Cardiac fibroblast (primary cell): ENCODE measurements at places on chromosomes 2 and 18.

DNA sequence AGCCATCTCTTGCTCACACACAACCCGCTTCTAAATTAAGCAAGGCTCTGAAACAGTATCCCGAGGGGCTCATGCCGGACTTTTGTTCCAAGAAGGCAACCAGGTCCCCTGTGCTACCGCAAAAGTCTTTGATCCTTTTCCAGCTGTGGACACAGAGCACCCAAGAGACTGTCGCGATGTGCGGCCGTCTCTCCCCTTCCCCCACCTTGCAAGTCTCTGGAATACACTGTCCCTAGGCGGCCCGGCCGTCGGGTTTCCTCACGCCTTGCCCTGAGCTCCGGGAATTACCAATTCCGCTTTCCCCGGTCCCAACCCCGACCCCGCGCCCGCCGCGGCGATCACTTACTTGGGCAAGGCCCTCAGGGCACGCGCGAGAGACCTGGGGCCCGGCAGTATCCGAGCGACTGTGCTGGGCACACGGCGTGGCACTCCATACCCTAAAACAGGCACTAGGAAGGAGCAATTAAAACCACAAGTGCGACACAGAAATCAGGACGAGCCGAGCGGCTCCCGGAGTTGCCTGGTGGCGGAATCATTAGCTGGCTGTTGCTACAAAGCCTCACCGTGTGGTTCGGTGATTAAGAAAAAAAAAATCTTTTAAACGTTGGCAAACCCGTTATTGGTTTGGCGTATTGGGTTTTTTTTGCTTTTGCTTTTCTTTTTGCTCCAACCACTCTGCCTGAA is 2.2 kb upstream of the DLX1 start:
- DNase-seq = no peak

GRCh38 chr2:233966388-233966787 is 49.2 kb downstream of the TRPM8 start:
- no peak for DNase-seq

- DNase-seq = peak; percentile 20
Observed at GRCh38 chr18:42576124-42576523, 539.4 kb downstream of the RIT2 start.

DNA sequence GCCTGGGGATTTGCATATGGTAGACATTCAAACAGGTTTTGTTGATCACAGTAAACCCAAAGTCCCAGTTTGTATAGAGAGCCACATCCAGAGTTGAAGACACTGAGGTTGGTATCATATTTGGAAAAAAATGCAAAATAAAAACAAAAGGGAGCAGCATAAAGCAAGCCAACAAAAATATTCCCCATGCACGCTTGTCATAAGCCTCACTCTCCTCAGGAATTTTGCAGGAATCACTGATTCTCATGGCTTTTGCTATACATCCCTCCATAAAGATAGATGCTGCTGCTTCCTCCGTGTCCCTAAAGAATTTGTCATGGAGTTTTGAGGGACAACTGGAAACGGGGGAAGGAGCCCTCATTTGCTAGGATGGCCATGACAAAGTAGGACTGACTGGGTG is 108.8 kb upstream of the TCF4 start:
- no peak for DNase-seq

GRCh38 chr2:196125596-196125995 is 45.8 kb downstream of the STK17B start:
- peak; percentile 47 for DNase-seq

DNA sequence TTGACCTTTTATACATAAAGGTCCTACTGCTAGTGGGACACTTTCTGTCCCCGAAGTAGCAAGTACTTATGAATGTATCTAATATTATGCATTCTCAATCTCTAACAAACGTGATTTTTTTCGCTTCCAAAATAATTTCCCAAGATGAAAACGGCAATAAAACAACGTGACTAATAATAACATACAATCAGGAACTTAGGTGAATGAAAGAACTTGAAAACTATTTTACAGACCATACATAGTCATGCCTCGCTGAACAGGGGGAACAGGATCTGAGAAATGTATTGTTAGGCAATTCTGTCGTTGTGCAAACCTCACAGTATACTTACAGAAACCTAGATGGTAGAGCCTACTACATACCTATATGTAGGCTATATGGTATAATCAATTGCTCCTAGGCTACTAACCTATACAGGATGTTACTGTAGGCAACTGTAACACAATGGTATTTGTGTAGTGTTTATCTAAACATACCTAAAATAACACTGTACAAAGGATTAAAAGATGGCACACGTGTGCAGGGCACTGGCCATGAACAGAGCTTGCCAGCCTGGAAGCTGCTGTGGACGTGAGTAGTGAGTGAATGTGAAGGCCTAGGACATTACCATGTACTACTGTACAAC is 2.5 kb downstream of the RTN4 start:
- DNase-seq = peak; percentile 40

- DNase-seq = no peak
Observed at GRCh38 chr2:43065871-43066270, 160.5 kb downstream of the ZFP36L2 start.

DNA sequence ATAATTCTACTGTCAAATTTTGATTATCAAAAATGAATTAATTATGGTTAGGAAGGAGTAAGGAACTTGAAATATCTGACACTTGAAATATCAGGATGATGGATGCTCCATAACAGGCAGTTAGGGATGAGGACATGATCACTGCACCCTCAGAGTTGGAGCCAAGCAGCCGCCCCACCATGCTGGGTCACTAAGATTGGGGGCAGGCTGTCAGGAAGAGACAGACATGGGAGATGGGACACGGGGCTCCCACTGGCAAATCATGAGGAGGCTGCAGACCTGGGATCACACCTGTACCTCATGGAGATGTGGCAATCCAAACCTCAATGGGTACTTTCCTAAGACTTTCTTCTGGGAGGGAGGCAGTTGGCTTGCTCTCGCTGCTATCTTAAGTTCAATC is 982.0 kb upstream of the ZEB2 start:
- no peak for DNase-seq

GRCh38 chr2:6926071-6926732 is 9.0 kb downstream of the RNF144A start:
- DNase-seq = no peak

GRCh38 chr2:112941753-112942653 is 31.0 kb downstream of the IL37 start:
- peak; percentile 84 for DNase-seq

DNA sequence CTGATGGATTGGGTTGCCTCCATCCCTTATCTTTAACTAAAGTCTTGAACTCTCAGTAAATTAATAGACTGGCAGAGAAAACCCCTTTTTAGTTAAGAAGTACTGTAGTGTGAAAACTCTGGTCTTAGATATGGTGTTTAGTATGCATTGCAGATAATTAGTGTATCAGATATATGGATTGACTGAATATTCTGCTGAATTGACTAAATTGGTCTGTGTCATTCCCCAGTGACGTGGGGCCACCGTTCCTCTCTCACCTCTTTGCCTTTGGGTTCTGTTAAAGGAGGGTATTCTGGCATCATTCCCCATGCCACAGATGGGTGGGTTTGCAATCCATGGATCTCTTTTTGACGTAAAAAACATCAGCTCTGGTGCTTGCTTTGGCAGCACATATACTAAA is 67.1 kb upstream of the XPO1 start:
- DNase-seq = no peak

DNA sequence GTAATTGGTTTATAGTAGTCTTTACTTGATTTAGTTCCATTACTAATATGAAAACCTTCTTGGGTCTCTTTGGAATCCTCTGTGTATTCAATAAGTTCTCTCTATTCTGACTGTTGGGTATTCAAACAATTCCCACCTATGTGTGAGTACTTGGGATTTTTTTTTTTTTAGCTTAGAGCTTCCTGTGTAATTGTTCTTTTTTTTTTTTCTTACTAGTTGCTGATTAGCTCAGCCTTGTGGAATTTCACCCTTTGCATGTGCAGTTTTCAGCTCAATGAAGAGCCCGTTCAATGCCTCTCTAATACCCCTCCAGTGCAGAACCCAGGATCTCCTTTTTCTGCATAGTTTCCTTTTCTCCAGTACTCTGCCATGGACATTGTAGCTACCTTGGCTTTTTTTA is 339.1 kb upstream of the GALNT5 start:
- peak; percentile 63 for DNase-seq

- peak; percentile 63 for DNase-seq
Observed at GRCh38 chr2:134142903-134143302, 111.0 kb upstream of the MGAT5 start.

DNA sequence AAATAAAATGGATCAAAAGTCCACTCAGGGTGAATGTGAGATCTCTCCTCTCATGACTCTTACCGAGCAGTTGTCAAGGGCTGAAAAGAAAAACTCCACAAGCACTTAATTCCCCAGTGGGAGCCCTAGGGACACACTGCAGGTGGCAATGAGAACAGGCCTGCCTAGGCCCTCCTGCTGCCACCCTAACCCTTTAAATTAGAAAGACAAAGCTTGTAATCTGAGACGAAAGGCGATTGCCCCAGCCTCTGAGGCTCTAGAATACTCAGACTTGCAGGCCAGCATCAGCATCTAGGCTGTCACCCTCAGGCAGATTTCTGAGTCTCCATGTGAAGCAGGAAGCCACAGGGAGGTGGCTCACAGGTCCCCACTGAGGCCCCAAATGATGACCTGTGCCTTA is 457.0 kb upstream of the MYT1L start:
- no peak for DNase-seq

DNA sequence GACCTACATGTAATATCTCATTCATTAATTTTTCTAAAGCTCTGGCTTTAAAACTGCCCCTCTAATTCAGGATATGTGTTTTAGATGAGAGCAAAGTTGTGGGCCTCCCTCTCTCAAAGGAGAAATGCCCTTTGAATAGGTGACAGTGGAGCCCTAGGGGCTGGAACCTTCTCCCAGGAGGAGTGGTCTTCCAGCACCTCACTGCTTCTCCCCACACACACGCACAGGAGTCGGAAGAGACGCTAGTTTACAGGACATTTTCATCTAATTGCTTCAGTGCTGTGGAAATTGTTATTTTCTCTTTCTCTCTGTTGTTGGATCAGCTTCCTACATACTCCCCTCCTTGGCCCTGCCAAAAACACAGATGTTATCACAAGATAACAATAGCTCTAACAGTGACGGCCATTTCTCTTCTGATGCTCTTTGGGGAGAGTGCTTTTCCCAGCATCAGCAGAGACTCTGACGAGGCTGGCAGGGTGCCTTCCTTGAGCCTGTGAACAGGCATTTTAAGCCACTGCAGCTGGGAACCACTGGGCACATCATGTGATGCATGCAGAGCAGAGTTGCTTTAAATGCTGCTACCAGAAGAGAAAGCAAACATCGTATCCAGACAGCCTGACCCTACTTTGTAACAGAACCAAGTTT is 209.4 kb upstream of the SP5 start:
- peak; percentile 62 for DNase-seq

DNA sequence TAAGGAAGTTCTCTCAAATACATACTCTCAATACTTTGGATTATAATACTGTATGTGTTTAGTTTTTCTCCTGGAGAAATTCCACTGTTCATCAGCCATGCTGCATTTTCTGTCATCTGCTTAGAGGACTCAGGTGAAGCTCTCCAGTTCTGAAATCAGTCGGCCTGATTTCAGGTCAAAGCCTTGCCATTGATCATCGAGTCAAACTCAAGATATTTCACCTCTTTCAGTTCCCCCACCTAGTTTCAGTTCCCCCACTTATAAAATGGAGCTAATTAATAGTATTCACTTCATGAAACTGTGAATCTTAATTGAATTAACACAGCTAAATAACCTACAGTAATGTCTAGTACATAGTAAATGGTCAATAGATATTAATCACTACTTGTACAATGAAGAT is 75.3 kb upstream of the L3MBTL4 start:
- no peak for DNase-seq

DNA sequence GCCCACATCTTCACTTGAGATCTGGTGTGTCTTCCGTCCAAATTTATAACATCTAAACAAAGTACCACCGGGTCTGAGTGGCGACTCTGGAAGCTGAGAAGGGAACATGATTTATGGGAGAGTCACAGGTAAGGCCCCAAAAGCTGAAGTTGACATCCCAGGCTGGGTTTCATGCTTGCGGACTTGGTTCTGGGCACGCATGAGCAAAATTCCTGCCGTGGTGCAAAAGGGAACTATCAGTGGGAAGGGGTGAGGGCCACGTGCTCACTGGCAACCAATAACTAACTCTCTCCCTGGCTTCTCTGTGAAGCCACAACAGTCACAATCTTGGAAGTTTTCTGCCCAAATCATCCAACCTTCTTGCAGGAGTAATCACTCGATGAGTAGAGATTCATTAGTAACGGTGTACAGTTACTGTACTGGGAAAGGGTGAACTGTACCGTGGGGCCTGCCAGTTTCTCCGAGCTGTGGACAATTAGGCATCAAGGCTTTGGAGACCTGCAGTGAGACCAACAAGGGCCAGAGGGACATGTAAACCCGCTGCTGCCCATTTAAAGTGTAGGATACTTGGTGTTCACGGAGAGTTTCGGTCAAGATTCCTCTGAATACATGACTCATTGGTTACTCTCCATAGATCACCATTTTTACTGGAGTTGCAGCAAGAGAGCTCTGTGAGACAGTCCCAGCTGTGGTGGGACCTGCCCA is 69.4 kb upstream of the ASB18 start:
- DNase-seq = no peak

- peak; percentile 17 for DNase-seq
Observed at GRCh38 chr2:191173206-191173605, 22.4 kb upstream of the STAT4 start.

DNA sequence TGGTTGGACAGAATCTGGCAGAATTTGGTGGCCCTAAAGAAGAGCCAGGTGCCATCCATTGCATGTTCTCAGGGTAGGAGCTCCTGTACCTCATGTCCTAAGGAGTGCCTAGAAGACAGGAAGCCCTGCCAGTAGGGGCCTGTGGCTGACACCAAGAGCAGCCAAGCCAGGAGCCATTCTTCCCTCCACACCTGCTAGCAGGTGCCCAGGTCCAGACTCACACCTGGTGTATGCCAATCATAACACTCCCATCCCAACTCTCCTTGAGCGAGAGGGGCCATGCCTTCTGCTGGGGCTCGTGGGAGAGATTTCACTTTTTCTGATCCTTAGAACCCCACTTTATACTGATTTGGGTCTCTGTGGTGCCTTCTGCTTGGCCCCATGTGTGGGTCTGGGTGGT is 26.5 kb upstream of the TMEM37 start:
- DNase-seq = no peak

GRCh38 chr2:110714452-110715224 is 17.7 kb upstream of the ACOXL start:
- DNase-seq = no peak
